ENCODE measurements at places on chromosomes 11 and 22.

DNA sequence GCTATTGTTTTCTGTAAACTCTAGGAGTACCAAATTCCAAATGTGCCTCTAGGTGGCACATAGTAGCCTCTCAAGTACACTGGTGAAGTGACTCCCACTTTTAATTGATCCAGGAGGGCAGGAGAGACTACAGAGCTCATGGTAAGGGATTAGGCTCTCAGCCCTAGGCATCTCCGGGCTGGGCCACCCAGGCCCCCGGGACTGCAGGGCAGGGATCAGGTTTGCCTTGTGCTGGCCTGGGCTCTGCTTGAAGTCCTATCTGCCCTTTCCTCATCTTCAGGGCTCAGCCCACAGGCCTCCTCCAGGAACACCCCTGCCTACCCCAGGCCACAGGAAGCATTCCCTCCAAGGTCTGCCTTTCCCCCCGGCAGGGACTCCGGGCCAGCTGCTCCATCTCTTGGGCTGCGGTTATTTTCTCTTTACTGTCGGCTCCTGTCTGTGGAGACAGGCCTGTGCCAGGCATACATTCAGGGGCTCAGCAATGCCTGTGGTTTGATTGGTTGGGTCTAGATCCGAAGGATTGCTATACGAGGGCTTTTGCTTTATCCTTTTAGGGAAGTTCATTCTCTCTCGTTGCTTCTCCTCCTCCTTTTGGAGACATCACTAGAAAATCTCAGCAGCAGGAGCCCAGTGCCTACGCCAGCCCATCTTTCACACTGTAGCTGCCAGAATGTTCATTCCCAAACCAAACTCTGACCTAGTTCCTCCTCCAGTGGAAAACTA is 32.8 kb downstream of the PARVA start:
- DNase-seq = no peak

- no peak for DNase-seq
These were observed 135.6 kb downstream of the SBF2 start for GRCh38 chr11:10158461-10158860.

DNA sequence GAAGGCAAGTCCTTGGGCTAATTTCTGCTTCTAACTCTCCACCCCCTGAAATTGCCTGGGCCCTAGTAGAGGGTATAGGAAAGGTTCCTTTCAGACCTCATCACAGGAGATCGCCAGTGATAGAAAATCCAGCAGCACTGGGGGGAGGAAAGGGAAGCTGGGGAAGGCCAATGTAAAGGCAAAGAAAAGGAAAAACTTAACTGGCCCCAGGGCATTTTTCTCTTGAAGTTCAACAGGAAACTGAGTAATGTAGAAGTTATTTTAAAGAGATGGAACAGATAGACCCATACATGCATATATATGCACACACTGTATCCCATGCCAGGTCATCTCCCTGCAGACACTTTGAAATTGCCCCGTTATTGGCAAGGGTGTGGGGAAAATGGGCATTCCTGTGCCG is 134.0 kb downstream of the TRIM44 start:
- DNase-seq = peak; percentile 74

DNA sequence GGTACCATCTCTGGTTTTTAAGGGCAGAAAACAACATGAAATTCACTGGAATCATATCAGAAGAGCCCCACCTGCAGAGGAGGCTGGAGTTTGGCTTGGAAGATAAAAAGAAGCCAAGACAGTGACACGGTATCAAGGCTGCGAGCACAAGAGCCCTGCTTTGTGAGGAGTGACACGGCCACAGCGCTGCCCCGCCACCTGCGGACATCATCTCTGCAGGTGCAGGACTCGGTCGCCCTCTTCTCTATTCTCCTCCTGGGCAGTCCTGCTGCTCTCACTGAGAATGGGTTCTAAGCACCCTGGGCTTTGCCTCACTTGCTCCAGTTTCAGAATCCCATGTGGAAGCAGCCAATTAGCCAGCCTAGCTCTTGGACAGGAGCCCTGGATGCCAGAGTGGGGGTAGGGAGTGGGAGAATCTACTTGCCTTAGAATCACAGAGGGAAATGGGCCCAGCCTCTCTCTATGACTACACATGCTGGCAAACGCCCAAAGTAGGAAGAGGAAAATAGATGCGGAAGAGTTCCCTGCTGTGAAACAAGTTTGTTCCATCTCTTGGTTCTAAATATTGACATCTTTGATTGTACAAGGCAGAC is 17.1 kb downstream of the APOL4 start:
- no peak for DNase-seq

DNA sequence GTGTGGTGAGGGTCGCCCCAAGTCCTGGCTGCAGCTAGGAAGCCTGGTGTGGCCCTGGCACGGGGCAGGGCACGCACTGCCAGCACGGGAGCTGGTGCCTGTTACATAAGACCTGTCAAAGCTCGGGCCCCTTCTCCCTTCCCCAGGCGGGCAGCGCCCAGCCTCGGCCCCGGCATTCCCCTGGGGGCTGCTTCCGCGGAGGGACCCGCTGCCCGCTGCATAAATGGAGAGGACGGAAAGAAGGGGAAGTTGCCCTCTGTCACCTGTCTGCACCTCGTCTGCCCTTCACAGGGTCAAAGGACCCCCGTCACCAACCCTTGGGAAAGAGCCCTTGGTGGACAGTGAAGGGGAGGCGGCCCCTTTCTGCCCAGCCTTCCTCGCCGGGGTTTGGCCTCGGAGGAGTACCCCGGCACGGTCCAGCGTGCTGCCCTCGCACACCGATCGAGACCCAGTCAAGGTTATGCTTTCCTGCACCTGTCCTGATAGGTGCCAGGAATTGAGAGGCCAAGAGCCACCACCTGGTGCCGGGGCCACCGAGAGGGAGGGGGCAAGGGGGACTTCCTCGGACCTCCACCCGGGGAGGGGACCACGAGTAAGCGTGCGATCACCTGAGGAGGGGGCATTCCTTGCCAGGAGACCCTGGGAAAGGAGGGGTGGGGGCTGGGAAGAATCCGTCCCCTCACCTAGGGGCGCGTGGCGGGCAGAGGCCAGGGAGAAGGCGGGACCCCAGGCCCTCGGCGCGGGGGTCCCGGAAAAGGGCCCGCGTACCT is 16.8 kb upstream of the MFRP start:
- DNase-seq = no peak

DNA sequence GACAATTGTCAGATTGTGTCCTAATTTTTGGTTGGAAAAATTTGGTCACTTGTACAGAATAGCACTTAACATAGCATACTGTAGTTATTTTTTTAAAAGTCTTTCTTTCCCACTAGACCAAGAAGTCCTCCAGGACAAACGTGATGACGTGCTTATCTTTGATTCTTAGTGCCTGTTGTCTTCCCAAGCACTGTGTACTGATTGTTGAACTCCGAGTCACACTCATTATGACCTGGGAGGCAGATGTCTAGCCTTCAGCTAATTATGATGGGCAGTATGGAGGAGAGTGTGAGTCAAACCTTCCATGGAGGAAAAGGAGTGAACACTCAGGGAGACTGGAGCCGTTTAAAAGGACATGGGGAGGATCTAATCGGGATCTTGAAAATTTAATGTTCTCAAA is 119.8 kb downstream of the SPON1 start:
- no peak for DNase-seq

DNA sequence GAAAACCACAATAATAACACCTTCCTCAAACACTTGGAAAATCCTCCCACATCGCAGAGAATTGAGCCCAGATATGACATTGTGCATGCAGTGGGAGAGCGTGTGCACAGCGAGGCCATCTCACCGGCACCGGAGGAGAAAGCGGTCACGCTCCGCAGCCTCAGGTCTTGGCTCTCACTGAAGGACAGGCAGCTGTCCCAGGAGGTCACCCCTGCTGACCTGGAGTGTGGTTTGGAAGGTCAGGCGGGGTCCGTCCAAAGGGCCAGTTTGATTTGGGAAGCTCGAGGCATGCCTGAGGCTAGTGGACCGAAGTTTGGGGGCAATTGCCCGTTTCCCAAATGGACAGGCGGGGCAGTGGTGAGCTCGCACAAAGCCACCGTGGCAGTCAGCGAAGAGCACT is 86.7 kb downstream of the KIAA1671 start:
- no peak for DNase-seq

- no peak for DNase-seq
These were observed 90.7 kb downstream of the MORC2 start for GRCh38 chr22:30877662-30878515.

DNA sequence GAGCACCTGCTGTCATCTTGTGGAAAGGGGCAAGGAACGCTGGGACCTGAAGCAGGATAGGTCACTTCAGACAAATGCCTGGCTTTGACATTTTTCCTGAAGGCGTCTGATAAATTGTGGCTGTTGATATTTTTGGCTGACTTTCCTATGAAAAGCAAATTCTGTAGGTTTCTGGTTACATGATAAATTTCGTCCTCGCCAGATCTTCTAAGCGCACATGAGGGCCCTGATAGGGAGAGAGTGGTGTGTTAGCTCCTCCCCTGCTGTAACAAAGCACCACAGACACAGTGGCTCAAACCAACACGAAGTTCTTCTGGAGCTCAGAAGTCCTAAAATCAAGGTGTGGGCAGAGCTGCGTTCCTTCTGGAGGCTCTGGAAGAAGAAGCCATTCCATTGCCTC is 19.6 kb downstream of the APOL4 start:
- DNase-seq = no peak

GRCh38 chr11:60699284-60699691 is at the start of gene MS4A8:
Gene MS4A8 (plus strand): TSS chr11:60699612. CDS start chr11:60700861, 1,249 bp downstream.
- no peak for DNase-seq

DNA sequence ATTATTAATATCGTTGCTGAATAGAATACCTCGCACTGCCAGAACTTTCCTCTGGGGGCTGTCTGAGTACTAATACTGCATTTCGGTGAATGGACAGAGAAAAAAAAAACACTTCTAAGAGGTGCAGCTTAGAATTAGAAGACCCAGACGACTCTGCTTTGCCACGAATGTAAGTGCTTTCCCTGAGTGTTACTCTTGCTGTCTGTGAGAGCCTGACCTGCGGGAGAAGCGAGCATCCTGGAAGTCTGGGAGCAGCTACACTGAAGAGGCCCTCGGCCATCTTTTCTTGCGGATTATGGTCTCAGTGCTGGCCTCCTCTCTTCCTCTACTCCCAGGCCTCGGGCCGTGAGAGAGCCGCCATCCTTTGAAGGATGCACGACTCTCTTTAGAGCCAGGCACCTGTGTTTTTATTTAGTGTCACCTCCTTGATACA is 94.9 kb downstream of the SCN3B start:
- DNase-seq = no peak

DNA sequence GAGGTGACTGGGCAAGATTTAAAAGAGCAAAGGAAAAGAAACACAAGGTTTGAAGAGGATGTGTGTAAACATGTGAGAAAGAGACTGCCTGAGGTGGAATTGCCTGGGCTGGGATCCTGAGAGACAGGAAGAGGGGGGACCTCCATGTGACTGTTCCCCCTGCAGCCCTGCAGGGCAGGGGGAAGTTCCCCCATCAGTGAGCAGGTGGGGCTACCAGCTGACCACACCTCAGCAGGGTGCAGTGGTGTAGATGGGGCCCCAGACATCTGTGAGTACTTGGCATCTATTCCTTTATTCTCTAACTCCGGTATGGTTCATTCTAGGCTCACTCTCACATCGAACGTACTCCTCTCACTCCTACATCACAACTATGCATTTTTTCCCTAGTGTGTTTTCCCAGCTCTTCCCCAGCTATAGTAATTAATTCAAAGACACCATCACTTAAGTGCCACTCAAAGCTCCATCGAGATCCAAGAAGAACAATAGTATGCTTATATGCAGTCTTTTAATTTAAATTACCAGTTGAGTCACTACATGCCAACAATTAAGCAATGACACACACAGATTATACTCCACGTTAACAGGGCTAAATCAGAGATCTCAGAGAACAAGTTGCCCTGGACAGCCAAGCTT is 42.7 kb downstream of the LGR4 start:
- no peak for DNase-seq

DNA sequence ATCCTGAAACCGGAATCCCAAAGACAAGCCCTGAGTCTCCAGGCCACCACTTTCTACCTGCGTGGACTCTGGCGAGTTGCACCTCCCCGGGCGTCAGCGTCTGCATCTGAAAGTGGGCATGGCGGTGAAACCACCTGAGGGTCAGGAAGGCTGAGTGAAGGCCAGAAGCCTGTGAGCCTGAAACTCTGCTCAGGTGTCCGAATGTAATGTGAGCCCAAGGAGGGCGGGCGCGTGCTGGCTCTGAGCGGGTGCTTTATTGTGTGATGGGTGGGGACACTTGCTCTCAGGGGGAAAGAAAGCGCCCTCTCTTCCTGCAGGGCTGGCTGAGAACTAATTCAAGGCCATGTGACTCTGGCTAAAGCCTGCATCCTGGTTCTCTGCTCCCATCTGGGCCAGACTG is 135.6 kb downstream of the ST3GAL4 start:
- DNase-seq = no peak

- DNase-seq = no peak
These were observed 15.5 kb upstream of the TSPAN18 start for GRCh38 chr11:44711113-44711786.

DNA sequence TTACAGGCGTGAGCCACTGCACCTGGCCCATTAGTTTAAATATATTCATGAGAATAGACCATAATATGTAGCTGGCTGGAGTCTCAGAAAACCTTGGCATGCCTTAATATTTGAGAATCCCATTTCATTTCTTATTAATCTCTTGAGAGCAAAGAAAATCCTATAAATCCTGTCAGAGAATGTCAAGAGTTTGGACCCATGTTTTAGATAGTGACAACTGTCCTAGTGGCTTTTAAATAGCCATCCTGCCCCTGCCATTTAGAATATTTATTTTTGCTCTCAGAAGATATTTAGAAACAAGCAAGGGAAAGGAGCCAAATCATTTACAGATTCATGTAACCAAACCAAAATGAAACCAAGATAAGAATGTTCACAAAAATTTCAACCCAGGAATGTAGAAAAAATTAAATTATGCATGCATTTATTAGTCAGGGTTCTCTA is 107.2 kb downstream of the SWAP70 start:
- DNase-seq = no peak

- no peak for DNase-seq
These were observed 12.6 kb downstream of the RAB36 start for GRCh38 chr22:23157560-23158515.

DNA sequence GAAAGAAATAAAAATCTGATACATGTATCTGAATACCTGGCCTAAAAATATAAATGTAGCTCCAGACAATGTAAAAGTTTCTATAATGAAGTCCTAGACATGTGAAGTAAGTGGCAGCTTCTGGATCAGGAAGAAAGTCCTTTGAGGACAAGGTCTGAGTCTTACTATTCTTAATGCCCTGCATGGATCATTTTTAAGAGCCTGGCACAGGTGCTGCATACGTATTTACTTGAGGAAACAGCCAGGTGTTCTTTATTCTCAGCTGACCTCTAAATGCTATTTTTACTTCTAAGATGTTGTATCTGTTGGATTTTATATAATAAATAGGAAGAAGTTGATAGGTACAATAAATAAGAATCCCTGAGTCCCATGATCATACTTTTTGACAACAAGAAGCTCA is 750.0 kb upstream of the LUZP2 start:
- DNase-seq = no peak

GRCh38 chr11:59865031-59865430 is 1.3 kb downstream of the TCN1 start:
- no peak for DNase-seq

Data from keratinocyte (primary cell).